ENCODE measurements at places on chromosomes 5 and 9.
A peak's percentile ranks its signal among the peaks of the same experiment; 100 is the strongest.

- DNase-seq, result peak; percentile 68
Observed at GRCh38 chr9:100216178-100216787, 117.2 kb downstream of the INVS start.

GRCh38 chr9:127595611-127596010 is 16.5 kb upstream of the STXBP1 start:
- peak; percentile 56 for DNase-seq

DNA sequence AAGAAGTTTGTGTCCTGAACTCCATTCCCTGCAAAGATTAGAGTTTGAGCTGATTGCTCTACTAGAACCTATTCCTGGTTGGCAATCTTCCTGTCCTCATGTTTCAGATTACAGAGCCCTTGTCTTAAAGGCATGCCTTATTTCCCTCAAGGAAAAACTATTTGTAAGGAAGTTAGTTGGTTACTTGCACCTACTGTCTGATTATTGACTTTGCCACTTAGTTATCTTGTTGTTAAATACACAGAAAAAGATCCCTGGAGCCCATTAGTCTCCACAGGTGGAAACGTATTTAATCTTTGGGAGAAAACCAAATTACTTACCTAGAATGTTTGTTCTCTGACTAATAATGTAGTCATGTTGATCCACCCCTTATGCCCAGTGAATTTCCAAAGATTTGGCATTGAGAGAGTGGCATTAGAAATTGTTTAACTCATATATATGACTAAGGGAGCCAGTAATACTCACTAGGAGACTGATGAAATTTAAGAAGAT is 132.3 kb upstream of the ELL2 start:
- no peak for DNase-seq

GRCh38 chr5:66982470-66982869 is 214.1 kb downstream of the CD180 start:
- DNase-seq, result no peak

DNA sequence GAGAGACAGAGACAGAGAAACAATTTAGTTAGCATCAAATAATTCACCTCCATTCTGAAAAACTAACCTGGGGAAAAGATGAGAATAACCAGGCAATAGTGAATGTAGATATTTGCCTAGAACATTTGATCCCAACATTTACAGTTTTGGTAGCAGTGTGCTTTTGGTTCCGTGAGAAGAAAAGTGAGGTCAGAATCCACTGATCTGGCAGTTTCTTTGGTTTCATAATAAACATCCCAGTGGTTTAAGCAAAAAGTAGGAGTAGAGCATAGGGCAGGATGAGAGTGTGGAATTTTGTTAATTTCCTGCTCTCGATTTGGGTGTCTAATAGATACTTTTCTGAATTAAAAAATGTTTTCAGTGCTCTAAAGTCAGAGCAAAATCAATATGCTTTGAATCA is 887.0 kb downstream of the NR2F1-AS1 start:
- no peak for DNase-seq

DNA sequence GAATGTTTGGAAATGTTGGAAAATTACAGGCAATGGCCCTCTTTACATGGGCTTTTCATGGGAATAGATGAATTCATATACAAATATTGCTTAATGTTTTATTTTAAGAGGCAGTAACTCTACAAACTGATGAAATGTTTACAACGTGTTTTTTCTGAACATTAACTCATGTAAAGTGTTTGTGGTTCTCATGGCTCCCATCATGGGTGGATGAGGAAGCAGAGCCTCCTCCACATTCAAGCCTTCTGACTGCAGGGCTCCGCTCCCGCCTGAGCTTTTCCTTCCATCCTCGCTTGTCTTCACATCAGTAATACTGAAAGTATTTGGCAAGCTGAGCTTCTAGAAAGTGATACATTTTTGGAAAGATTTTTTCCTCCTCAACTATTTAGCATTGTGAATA is 204.2 kb downstream of the ARHGAP26 start:
- DNase-seq, result no peak

- peak; percentile 4 for DNase-seq
Observed at GRCh38 chr5:98839469-98840383, 66.3 kb downstream of the RGMB start.

DNA sequence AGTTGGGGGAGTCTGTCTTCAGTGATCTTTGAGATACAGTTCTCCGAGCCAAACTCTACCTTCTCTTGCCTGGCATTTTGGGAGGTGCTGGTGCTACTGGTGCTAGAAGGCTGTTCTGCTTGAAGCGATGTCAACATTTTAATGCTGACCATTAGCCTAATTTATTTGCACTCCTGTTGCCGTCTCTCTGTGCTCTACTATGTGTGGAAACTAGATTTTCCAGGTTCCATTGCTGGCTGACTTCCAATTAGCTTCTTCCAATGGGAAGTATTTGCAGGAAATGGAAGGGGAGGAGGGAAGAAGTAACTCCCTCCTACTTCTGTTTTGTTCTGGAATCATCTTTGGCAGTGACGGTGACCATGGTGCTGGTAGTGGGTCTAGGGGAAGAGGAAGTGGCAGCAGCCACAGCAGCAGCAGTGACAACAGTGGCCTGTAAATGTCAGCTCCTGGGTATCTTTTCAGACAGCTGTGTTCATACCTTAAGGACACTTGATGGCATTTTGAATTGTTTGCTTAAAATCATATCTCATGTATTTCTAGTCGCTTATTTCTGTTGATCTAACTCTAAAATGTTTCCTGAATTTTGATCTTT is 7.9 kb downstream of the TXNDC8 start:
- peak; percentile 9 for DNase-seq

DNA sequence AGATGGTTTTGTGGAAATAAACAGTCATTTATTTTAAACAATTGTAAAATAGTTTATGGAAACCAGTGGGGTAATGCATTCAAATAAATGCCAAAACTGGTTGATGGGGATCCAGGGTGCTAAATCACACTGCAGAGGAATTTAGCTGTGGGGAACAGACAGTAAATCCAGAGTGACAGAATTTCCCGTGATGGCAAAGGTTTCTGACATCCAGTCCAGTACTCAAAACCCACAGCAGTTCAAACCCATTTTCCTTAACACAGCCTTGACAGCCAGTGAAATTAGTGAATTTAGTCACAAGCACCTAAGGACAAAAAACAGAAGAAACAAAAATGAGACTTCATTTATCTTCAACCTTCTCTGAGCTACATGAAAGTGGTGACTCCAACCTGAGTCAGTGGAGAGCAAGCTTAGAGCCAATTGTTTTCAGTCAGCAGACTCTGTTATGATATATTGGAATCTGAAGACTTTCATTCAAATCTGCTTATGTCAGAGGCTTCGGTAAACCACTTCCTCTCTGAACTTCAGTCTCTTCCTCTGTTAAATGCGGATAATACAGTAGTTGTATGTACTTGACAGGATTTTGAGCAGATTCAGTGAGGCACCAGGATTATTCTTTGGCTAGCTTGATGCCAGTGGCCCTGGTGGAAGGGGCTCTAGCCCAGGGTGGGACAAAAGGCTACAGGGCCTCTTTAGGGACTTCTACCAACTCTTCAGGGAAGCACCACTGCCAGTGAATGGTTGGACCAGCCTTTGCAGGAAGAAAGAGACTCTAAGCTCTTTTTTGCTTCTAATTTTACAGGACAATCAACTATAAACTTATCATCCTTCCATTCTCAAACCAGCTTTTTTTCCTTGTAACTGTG is 185.3 kb downstream of the MAPKAP1 start:
- DNase-seq, result peak; percentile 55

DNA sequence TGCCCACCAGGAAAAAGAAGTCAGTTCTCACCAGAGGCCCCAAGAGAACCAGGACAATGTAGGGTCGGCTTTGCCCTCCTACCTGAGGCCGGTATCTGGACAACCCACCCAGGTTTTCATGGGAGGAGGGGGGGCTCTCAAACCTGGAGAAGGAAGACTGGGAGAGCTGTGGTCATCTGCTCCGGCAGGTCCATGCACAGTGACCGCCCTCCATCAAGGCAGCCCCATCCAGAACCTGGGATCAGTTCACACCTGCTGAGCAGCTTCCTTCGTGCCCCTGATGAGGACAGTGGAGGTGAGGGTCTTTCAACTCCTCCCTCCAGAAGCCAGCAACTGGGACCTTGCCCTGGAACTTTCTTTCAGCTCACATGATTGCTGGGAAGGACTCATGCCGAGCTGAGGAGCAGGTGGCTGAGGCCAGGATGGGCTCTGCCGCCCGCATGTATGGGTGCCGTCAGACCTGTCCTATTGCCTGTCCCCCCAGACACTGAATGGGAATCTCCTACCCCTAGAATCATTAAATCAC is 20.8 kb upstream of the FIBCD1 start:
- no peak for DNase-seq

DNA sequence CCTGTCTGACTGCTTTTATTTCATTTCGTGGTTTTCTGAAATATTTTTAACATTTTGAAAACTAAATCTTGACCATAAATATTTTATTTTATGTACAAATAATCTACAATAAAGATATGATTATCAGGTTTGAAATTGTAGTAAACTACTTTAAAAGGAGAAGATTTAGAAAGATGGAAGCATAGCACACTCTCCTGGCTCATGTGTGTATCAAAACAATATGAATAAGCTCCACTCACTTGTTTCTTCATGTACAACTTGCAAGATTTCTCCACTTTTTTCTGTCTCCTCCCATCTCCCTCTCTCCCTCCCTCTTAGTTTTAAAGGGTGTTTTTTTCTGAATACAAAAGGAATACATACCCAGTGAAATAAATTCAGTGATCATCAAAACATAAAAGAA is 15.4 kb upstream of the VPS13A start:
- no peak for DNase-seq

DNA sequence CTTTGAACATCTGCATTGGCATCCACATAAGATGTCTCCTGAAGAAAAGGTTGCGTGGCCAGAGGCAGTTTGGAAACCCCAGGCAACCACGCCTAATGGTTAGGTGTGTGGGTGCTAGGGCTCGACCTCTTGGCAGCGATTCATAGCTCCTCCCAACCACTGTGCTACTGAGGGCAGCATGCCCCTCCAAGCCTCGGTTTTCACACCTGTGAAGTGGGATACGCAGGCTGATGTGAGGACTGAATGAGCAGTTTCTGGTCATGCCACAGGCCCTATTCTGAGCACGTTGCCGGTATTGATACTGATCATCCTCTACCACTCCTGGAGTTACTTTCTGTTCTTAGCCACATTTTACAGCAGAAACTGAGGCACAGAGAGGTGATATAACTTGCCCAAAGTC is 19.1 kb downstream of the NDST1 start:
- DNase-seq, result no peak

- DNase-seq, result no peak
Observed at GRCh38 chr9:31210978-31211570, 1173.4 kb upstream of the ACO1 start.

GRCh38 chr9:91417602-91418214 is 5.9 kb downstream of the NFIL3 start:
- no peak for DNase-seq

- no peak for DNase-seq
Observed at GRCh38 chr5:173056783-173057061, 570 bp downstream of the CREBRF start.

DNA sequence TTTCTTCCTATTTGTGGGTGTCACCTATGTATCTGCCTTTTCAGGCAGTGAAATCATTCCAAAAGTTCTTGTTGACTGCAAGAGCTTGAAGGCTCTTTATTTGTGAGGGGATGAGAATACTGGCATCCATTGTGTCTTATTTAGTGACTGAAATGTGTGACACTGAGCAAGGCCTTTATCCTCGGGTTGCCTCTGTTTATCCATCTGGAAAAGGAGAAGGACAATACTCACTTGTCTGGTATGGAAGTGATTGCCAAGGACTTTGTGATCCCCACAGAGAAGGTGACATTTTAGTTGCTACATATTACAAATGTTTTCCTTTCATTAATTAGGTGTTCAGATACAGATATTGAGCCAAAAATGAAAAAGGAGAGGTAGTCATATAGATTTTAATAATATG is 80.2 kb downstream of the ARRDC3 start:
- no peak for DNase-seq

GRCh38 chr9:31500422-31500821 is 884.0 kb upstream of the ACO1 start:
- no peak for DNase-seq

DNA sequence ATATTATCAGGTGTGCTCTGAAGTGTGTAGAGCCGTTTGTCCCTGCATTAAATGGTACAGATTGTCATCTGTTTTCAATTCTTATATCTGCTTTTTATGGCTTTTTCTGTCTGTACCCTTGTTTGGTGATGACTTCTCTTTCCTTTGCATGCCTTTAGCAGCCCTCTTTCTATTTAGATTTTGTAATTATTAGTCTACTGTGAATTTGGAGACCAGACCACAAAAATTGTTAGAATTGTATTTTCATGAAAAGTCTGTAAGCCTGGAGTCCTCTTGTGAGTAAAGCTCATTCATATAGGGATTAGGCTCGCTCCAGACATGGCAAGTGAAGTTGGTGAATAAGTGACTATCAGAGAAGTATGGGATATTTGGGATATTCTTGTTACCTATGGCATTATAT is 41.7 kb downstream of the NFX1 start:
- no peak for DNase-seq

DNA sequence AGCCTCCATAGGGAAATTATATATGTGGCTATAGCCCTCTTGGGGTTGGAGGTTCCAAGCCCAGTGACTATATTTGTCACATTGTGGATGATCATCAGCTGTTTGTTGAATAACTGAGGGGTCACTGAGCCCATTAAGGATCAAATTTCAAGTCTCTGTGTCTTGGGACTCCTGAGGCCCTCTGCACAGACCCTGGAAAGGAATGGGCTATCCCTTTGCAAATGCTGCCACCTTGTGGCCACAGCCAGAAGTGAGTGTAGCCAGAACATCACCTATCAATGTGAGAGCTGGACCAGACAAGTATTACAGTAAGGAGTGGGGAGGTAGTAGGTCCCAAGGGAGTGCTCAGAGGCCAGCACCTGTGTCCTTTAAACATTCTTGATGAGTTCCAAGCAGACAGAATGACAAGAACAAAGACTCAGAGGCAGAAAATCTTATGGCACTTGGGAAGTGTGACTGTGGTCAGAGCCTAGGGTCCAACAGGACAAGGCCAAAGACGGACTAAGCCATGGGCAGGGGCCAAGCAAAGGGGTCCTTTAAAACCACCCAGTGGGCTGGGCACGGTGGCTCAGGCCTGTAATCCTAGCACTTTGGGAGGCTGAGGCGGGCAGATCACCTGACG is 8.2 kb downstream of the RPP25L start:
- peak; percentile 88 for DNase-seq

DNA sequence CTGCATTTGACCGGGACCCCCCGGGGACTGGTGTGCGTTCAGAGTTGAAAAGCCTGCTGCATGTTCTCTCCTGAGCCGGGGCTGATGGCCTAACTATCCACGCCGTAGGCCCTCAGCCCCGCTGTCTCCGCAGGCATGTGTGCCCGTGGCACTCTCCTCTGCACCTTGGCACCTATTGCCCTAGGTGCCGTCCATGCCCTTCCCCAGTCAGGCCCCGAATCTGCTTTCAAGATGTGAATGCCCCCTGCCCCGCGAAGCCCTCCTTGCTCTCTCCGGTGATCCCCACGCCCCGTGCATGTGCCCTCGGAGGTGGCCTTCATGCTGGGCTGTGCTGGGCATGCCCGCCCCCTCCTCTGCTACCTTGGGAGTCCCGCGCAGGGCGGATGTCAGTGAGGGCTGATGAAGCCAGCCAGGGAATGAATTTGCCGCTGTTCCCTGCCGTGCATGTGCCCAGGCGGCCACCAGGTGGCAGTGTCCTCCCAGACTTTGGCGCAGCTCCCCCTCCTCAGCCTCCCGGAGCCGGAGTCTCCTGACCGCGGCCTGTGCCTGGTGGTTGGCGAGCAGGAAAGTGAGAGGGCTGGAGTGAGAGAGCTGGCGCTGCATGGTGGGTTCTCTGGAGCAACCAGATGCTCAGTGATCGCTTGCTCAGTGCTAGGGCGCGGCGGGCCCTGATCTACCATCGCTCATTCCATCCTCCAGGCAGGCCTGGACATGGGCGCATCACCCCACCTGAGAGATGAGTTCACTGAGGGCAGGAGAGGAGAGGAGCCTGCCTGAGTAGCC is 112.9 kb upstream of the LMX1B start:
- peak; percentile 80 for DNase-seq
